ENCODE measurements at places on chromosomes 6 and 20. TPM values are rescaled to one million over a fixed set of nuclear protein-coding genes. Genes with fewer than 3 reads are reported as not detected.

DNA sequence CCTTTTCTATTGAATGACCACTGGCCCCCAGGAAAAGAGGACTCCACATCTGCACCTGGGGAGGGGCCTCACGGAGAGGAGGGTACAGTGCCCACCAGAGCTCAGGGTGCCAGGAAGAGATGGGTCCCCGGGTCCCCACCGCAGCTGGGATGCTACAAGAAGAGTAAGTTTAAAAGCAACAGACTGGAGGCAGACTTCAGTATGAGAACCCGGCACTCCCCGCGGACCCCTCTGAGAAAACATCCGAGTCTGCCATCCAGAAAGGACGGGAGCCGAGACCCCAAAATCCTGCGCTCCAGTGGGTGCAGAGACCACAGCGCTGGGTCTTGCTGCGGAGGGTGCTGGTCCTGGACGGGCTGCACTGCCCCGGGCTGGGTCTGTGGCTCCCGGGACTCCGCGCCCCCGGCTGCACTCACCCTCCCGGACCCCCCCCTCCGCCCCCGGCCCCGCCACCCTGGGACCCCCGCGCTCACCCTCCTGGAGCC lies 350 bp downstream of the HELZ2 start:
- DNase-seq = no peak
- H3K27ac ChIP-seq = peak overlapping the region; percentile 87
- H3K27me3 ChIP-seq = no peaks in the 10 kb centered on the region
- peak overlapping the region; percentile 89 for H3K4me3 ChIP-seq
- H3K4me1 ChIP-seq = peaks cover 5% of the 10 kb centered on the region

DNA sequence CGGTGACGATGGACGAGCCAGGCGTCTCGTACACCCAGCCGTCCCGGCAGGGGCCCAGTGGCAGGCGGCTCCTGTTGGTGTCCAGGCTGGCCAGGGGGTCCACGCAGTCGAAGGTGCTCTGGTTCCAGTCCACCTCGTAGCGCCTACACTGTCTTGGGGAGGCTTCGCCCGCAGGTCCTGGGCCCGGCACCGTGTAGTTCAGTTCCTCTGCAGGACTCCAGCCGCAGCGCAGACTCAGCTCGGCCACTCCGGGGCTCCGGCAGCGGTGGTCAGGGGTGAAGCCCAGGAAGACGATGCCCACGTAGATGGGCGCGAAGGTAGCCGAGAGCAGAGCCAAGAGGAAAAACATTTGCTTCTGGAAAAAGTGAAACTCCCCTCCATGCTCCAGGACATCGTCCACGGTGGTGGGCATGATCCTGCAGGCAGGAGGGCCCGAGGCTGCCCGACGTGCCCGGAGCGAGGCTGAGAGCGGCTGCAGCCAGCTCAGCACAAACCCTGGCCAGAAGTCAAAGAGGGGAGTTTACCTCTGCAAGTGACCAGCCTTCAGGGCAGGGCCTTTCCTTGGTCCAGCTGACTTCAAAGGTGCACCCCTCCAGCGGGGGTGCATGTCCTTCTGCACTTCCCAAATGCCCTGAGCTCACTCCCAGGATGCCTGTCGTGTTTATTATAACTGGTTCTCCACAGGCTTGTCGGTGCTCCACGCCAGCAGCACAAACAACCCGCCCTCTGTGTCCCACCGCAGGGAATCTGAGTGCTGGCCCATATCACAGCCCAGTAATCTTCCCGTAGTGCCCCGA lies at the start of gene SLC22A2:
TSS of gene SLC22A2 (minus strand) at position 476 of the 797 bp plus-strand sequence. CDS start at position 412, 64 bp downstream.
- DNase-seq = no peak
- H3K27ac ChIP-seq = no peak within 1 kb of the TSS
- no peak within 1 kb of the TSS for H3K4me3 ChIP-seq

- H3K27ac ChIP-seq = no peak overlapping the region
- no peaks in the 10 kb centered on the region for H3K36me3 ChIP-seq
- DNase-seq = no peak
- no peak overlapping the region for H3K4me3 ChIP-seq
- H3K27me3 ChIP-seq = peaks cover 19% of the 10 kb centered on the region
Observed at GRCh38 chr6:44561060-44561623, 173.6 kb downstream of the CDC5L start.

DNA sequence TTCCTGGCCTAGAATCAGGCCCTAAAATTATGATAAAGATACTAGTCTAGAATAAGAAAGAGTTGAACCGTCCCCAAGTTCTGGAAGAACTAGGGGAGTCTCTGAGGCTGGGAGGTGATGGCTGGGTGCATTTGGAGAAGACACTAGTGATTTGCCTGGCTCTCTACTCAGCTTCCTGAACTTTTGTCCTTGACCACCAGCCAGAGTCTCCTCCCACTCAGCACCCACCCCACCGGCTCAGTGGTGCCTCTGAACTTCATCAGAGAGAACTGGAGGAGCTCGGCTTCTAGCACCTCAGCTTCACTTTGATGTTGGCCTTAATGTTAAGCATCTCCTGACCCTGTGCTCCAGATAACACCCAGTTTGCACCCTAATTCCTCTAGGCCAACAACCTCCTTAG lies 73.0 kb downstream of the PERP start:
- H3K27me3 ChIP-seq = peaks cover 2% of the 10 kb centered on the region
- no peak overlapping the region for H3K4me3 ChIP-seq
- H3K4me1 ChIP-seq = no peaks in the 10 kb centered on the region
- no peaks in the 10 kb centered on the region for H3K36me3 ChIP-seq
- H3K27ac ChIP-seq = no peak overlapping the region

GRCh38 chr6:161407581-161407980 lies 133.7 kb upstream of the AGPAT4 start:
- no peaks in the 10 kb centered on the region for H3K27me3 ChIP-seq
- H3K36me3 ChIP-seq = no peaks in the 10 kb centered on the region
- no peak overlapping the region for H3K4me3 ChIP-seq
- DNase-seq = no peak
- no peak overlapping the region for H3K27ac ChIP-seq
- no peaks in the 10 kb centered on the region for H3K4me1 ChIP-seq

DNA sequence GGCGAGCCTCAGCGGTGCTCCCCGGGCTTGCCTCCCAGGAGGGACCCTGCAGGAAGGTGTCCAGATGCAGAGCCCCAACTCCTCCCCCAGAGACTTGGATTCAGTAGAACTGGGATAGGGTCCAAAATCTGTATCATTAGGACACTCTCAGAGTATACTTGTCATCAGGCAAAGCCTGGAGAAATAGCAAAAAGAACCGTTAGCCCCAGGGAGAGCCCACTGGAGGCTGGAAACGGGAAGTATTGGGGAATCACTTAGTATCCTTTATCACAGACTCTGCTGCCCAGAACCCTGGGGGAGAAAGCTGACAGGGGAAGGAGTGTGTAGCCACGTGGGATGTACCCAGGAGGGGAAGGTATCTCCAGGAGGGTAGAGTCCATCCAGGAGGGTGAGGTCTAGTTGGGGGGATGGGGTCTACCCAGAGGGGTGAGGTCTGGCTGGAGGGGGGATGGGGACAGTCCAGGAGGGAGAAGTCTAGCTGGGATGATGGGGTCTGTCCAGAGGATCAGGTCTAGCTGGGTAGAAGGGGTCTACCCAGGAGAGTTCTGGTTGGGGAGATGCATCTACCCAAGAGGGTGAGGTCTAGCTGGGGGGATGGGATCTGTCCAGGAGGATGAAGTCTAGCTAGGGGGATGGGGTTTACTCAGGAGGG lies 107.2 kb downstream of the LY86 start:
- H3K4me1 ChIP-seq = no peaks in the 10 kb centered on the region
- no peak overlapping the region for H3K4me3 ChIP-seq
- H3K27me3 ChIP-seq = no peaks in the 10 kb centered on the region
- DNase-seq = no peak

- H3K36me3 ChIP-seq = no peaks in the 10 kb centered on the region
- H3K27ac ChIP-seq = peak overlapping the region; percentile 17
- peak; percentile 7 for DNase-seq
- peak overlapping the region; percentile 16 for H3K4me3 ChIP-seq
- peaks cover 14% of the 10 kb centered on the region for H3K4me1 ChIP-seq
- no peaks in the 10 kb centered on the region for H3K27me3 ChIP-seq
Observed at GRCh38 chr20:881051-881782, 34.9 kb downstream of the ANGPT4 start.

DNA sequence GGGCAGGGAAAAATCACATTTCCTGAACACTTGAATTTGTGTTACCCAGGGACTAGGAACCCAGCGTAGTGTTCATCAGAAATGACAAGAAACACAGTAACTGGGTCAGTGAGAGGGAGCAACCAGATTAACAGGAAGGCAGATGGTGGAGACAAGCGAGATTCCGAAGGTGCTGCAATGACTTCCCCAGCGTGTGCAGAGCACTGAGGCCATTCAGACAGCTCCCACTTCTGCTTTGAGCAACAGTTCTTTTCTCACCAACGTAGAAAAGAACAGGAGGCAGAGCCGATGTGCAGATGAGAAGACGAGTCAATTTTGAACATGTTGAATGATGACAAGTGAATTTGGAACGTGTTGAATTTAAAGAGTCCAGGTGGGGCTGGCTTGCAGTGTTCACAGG lies 63.1 kb upstream of the IFNGR1 start:
- H3K4me1 ChIP-seq = peaks cover 8% of the 10 kb centered on the region
- no peaks in the 10 kb centered on the region for H3K36me3 ChIP-seq
- no peak overlapping the region for H3K4me3 ChIP-seq
- no peak overlapping the region for H3K27ac ChIP-seq
- no peak for DNase-seq
- H3K27me3 ChIP-seq = peaks cover 12% of the 10 kb centered on the region

DNA sequence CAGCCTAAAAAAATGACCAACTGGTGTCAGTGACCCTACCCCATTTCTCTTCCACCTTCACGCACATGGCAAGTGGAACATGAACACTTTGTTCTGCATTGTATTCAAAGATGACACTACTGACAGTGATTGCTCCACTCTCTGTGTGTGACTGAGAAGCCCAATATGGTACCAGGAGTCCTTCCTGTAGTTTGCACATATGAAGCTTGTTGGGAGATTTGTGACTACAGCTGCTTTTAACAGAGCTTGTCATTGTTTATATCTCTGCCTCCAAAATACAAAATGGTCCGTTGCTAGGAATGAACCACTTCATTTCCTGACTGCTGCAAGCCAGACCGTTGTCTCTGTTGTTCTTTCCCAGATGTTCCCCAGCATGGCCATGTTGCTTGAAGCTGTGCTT lies 140.3 kb upstream of the TCF21 start:
- no peaks in the 10 kb centered on the region for H3K4me1 ChIP-seq
- no peak overlapping the region for H3K4me3 ChIP-seq
- H3K27ac ChIP-seq = no peak overlapping the region
- no peak for DNase-seq
- no peaks in the 10 kb centered on the region for H3K36me3 ChIP-seq

GRCh38 chr6:55836945-55837344 lies 38.4 kb downstream of the BMP5 start:
- no peak overlapping the region for H3K4me3 ChIP-seq
- DNase-seq = no peak
- H3K4me1 ChIP-seq = no peaks in the 10 kb centered on the region
- no peaks in the 10 kb centered on the region for H3K36me3 ChIP-seq
- peaks cover 2% of the 10 kb centered on the region for H3K27me3 ChIP-seq
- no peak overlapping the region for H3K27ac ChIP-seq

DNA sequence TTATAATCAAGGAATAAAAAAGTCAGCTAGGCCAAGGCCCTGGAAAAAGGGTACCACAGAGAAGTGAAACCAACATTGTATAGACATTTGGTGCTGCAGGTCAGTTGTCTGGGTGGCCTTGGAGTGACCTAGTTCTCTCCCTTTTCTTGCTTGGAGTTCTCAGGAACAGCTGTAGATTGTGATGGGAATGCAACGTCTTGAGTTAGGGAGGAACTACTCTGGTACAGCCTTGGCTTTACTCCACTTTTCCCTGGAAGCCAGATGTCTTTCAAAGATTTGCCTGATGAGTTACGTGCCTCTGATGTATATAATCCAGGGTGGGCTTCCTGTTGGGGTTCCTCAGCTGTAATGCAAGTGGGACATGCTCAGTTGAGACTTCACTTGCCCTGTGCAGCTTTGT lies 694.7 kb downstream of the HTR1B start:
- H3K4me3 ChIP-seq = no peak overlapping the region
- no peaks in the 10 kb centered on the region for H3K27me3 ChIP-seq
- H3K4me1 ChIP-seq = no peaks in the 10 kb centered on the region

DNA sequence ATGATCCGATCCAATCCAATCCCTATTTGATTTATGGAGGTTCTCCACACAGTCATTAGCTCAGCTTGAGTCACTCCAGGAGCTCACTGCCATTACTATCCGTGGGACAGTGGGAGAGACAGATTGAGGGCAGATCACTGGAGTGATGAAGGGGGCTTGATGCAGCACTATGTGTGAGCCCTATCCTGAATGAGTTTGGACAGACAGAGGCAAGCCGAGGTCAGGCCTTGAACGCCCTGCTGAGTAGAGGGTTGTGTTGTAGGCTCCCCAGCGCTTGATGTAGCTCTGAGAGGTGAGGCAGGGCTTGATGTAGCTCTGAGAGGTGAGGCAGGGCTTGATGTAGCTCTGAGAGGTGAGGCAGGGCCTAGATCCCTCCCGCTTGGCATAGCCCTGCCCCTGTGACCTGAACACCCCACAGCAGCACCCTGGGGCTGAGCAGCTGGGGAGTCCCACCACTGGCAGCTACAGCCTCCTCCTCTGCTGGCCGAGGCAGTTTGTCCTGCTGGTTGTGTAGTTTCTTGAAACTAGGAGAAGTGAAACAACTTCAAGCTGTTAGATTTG lies 58.7 kb downstream of the ZFAND3 start:
- H3K27ac ChIP-seq = peak overlapping the region; percentile 26
- no peak for DNase-seq
- no peak overlapping the region for H3K4me3 ChIP-seq
- no peaks in the 10 kb centered on the region for H3K36me3 ChIP-seq
- peaks cover 88% of the 10 kb centered on the region for H3K4me1 ChIP-seq

- peaks cover 40% of the 10 kb centered on the region for H3K4me1 ChIP-seq
- H3K27ac ChIP-seq = peak overlapping the region; percentile 91
- DNase-seq = no peak
- H3K36me3 ChIP-seq = no peaks in the 10 kb centered on the region
- peaks cover 4% of the 10 kb centered on the region for H3K27me3 ChIP-seq
Observed at GRCh38 chr6:148745926-148746325, 904 bp upstream of the UST start.

GRCh38 chr6:166998256-166999144 lies 697 bp upstream of the CEP43 start:
- no peak overlapping the region for H3K27ac ChIP-seq
- H3K36me3 ChIP-seq = peaks cover 3% of the 10 kb centered on the region
- peaks cover 17% of the 10 kb centered on the region for H3K4me1 ChIP-seq
- H3K27me3 ChIP-seq = peaks cover 4% of the 10 kb centered on the region
- H3K4me3 ChIP-seq = peak overlapping the region; percentile 87

Gene PBOV1
- not detected for polyA plus RNA-seq

Gene TCP11
- polyA plus RNA-seq = not detected

Gene JPH2
- not detected for polyA plus RNA-seq

Gene OLIG3
- not detected for polyA plus RNA-seq

Gene C20orf141
- polyA plus RNA-seq = not detected

Gene HLA-DMB
- polyA plus RNA-seq = 104 TPM

Gene CCR6
- 2.3 TPM for polyA plus RNA-seq
